Activated CD4-positive, alpha-beta memory T cell treated with anti-CD3 and anti-CD28 coated beads for 36 hours (primary cell): ENCODE measurements at places on chromosomes 3 and 15.

DNA sequence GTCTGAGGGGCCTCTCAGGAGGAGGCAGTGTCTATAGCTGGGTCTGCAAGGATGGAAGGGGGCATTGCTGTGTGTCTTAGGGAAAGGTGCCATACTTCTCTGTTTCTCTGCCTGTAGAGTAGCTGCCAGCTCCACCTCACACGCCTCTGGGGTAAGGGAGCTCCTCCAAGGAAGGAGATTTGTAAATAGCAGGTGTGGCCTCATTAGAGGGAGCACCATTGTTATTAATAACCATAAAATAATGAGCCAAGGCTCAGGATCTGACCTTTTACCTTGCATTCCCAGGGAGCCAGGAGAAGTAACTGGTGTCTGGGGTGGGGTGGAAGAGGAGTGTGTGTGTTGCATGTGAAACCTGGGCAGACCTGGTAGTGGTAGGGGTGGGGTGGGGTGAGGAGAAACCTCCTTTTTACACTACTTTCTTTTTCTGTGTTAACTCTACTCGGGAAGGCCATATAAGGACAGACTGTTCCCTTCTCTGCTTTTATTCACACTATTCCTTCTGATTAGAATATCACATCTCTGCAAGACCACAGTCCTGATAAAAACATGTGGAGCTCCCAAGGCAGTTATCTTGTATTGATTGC lies 2.2 kb upstream of the C15orf39 start:
- no peak for DNase-seq

- DNase-seq, result no peak
These were observed 158.2 kb upstream of the ABI3BP start for GRCh38 chr3:101151286-101151913.

GRCh38 chr15:63870487-63871209 lies 36.9 kb upstream of the HERC1 start:
- no peak for DNase-seq

DNA sequence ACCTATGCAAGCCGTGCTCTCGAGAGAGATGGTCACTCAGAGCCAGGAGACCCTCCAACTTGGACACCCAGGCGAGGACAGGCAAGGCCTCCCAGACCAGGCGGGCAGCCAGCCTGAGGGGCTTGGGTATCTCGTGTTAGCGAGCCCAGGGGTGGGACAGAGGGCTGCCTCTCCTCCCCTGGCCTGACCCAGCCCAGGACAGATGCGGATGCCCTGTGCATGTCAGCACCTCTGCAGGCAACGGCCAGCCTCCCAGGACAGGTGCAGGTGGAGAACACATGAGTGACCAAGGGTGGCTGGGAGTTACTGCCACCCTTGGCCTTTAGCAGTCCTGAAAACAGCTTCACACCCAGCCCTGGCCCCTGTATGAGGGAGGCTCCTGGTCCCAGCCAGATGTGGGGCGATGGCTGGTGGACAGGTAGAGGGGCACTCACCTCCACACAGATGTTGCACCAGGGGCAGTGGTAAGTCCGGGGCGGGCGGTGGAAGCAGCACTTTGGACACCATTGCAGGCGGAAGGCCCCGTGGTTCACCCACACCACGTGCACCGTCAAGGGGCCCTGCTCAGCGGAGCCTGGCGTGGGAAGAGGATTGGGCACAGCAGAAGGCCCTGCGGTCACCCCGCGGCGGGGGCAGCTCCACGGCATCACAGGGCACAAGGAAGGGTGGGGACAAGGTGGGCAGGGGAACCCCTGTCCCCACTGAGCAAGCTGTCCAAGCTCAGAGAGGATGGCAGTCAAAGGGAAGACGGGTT lies 2.1 kb downstream of the ZDHHC19 start:
- no peak for DNase-seq

GRCh38 chr3:71513081-71513480 lies 70.4 kb downstream of the FOXP1 start:
- DNase-seq, result no peak

DNA sequence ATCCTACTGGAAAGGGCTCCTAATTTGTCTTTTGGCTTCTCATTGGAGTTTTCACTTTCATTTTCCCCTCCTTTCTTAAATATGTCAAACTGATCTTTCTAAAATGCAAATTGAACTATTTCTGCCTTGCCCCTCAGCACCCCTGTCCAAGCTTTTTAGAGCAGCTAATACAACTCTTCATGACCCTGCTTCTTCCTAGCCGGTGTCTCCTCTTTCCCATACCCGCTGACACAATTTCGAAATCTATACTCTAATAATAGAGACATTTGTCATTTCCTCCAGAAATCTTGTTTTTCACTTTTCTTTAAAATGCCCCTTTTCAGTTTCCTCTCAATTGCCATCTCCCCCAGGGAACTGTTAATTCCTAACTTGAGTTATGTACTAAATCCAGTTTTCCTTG lies 2.9 kb upstream of the EPHA3 start:
- no peak for DNase-seq

DNA sequence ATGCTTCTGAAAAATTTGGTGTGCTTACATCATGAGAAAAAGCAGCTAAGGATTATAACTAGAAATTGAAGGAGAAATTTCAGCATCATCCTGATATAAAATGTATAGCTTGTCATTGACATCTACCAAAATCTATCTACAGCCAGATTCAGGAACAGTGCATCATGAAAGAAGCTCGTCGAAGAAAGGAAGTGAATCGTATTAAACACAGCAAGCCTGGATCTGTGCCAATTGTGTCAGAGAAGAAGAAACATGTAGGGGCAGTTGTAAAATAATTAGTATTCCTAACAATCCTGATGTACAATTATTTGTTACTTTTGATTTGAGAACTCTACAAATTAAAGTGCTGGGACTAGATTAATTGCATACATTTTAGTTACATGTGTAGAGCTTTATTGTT lies 37.2 kb downstream of the AP4E1 start:
- DNase-seq, result no peak

- no peak for DNase-seq
These were observed 24.4 kb downstream of the TMEM45A start for GRCh38 chr3:100516838-100517237.

DNA sequence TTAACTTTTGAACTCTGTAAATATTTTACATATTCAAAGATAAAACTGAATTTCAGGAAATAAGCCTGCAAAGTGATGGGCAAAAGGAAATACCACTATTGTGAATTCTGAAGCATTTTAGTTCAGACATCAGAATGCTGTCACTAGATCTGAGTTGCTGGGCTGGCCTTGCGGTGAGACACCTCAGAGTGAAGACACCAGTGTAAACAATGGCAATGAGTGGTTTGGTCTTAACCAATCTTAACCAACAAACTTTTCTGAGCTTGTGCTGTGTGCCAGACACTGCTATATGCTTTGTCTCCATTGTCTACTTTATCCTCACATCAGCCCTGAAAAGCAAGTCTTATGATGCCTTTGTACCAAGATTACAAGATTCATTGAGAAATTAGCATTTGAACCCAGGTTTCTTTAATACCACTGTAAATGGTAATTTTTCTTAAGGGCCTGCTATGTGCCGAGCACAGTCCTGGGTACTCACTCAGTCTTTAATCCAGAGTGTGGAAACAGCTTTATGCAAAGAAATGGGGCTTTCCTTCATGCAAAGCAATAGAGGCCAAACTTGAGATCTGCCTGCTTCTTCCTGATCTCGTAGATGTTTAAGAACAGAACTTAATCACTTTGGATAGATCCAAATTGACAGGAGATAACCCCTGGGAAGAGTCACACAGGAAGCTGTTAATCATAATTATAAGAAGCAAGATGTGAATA lies 55.0 kb downstream of the TMEM39A start:
- no peak for DNase-seq

GRCh38 chr3:89441141-89441540 lies 333.7 kb downstream of the EPHA3 start:
- DNase-seq, result no peak

GRCh38 chr15:70152070-70152480 lies 54.4 kb upstream of the TLE3 start:
- peak; percentile 37 for DNase-seq

DNA sequence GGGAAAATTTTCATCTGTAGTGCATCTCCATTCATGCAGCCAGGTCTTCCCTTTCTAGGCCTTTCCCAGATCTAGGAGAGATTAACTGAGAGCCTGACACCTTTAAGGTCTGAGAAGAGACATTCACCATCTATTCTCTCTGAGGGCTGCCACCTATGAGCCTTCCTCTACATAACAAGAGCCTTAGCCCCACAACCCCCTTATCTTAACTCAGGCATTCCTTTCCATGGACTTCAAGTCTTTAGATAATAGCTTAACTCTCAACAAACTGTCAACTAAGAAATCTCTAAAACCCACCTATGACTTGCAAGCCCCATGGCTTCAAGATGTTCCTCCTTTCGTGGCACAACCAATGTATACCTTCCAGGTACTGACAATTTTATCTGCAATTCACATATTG lies 121.0 kb downstream of the GABRB3 start:
- no peak for DNase-seq

GRCh38 chr3:109112946-109113760 lies 4.8 kb downstream of the MORC1 start:
- no peak for DNase-seq

DNA sequence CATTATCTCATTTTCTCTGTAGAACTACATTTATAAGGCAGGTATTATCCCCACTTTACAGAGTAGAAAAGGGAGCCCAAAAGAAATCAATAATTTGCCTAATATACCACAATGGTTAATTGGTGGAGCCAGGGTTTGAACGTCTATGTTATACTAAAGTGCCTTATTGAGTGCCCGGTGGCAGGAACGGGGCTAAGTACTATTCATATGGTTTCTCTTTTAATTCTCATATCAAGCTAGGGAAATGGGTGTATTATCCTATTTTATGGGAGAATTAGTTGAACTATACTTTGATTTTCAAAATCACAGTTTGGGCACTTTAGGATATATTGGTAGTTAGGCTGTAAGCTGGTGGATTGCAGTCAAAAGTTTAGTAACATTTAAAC lies 1.5 kb downstream of the CEP97 start:
- no peak for DNase-seq

- DNase-seq, result no peak
These were observed 502.5 kb upstream of the NECTIN3 start for GRCh38 chr3:110569073-110569472.
